ENCODE measurements at places on chromosomes 11 and 22. TPM values are rescaled to one million over a fixed set of nuclear protein-coding genes. Genes with fewer than 3 reads are reported as not detected.

DNA sequence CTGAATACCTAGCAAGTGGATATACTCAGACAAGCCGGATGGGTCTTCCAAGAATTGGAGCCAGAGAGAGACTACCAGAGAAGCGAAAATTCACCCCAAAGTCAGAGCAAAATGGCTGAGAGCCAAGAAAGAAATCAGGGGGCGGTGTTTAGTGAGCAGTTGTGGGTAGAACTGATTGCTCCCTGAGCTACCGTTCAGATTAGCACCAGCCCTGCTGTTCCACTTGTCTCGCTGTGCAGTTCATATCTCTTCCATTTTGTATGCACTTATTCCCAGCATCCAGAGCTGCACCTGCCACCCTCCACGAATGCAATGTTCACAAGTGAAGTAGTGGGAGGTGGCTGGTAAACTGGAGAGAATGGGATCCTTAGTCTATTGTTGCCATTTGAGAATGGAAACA lies 25.5 kb downstream of the DRD2 start:
- no peaks in the 10 kb centered on the region for H3K4me1 ChIP-seq
- H3K4me3 ChIP-seq, result no peak overlapping the region
- no peak overlapping the region for H3K27ac ChIP-seq
- H3K36me3 ChIP-seq, result no peaks in the 10 kb centered on the region
- no peak for DNase-seq

DNA sequence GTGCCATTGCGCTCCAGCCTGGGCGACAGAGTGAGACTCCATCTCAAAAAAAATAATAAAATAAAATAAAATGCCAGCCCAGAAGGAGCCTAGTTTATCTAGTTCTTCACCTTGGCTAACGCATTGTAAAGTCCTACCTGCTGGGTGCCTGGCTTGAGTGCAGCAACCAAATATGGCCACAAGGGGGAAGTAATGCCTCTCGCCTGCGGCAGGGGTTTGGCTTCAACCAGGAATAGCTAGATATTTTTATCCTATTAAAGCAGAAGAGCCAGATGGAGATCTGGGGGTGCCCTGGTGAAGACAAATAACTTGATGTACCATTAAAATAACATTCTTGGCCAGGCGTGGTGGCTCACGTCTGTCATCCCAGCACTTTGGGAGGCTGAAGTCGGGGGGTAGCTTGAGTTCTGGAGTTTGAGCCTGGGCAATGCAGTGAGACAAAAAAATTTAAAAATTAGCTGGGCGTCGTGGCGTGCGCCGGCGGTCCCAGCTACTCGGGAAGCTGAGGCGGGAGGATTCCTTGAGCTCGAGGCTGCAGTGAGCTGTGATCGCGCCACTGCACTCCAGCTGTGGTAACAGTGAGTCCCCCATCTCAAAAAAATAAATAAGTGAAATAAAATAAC lies 20.6 kb upstream of the PLEKHB1 start:
- H3K36me3 ChIP-seq, result no peaks in the 10 kb centered on the region
- H3K4me3 ChIP-seq, result no peak overlapping the region
- H3K27ac ChIP-seq, result no peak overlapping the region

Gene ADAMTS15
- total RNA-seq, result 0.04 TPM

Gene PTS
- 31.9 TPM for total RNA-seq

Gene CFAP68
- 20.5 TPM for total RNA-seq

GRCh38 chr11:58771458-58771855 lies 39.7 kb upstream of the GLYAT start:
- H3K36me3 ChIP-seq, result peaks cover 2% of the 10 kb centered on the region
- H3K4me3 ChIP-seq, result peak overlapping the region; percentile 16
- H3K27ac ChIP-seq, result peak overlapping the region; percentile 81
- H3K4me1 ChIP-seq, result peaks cover 11% of the 10 kb centered on the region
- no peak for DNase-seq

Gene OR6T1
- not detected for total RNA-seq

GRCh38 chr11:65279741-65280440 lies 18.1 kb downstream of the POLA2 start:
- no peak overlapping the region for H3K27ac ChIP-seq
- no peak overlapping the region for H3K4me3 ChIP-seq
- H3K36me3 ChIP-seq, result peaks cover 95% of the 10 kb centered on the region
- no peaks in the 10 kb centered on the region for H3K27me3 ChIP-seq

DNA sequence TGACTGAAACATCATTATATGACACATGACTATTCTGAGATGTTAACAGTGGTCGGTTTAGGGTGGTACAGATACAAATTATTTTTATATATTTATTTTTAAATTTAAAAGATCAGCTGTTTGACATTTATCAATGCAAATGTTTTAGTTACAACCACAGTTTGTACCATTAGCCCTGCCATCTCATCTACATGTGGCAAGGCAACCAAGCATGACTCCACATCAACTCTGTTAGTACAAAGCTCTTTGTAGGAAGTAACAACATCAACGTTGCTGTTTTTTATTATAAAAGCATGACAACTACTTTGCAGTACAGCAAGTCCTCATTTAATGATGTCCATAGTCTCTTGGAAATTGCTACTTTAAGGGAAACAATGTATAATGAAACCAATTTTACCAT lies 40.8 kb downstream of the ENTHD1 start:
- H3K4me3 ChIP-seq, result no peak overlapping the region
- H3K27ac ChIP-seq, result no peak overlapping the region
- H3K36me3 ChIP-seq, result no peaks in the 10 kb centered on the region
- H3K4me1 ChIP-seq, result peaks cover 2% of the 10 kb centered on the region

- no peaks in the 10 kb centered on the region for H3K36me3 ChIP-seq
- H3K4me3 ChIP-seq, result no peak overlapping the region
- H3K27me3 ChIP-seq, result peaks cover 71% of the 10 kb centered on the region
- H3K27ac ChIP-seq, result no peak overlapping the region
- DNase-seq, result no peak
- H3K4me1 ChIP-seq, result no peaks in the 10 kb centered on the region
Observed at GRCh38 chr11:117717485-117718314, 79.3 kb downstream of the DSCAML1 start.

Gene LGALS12
- 5.1 TPM for total RNA-seq

DNA sequence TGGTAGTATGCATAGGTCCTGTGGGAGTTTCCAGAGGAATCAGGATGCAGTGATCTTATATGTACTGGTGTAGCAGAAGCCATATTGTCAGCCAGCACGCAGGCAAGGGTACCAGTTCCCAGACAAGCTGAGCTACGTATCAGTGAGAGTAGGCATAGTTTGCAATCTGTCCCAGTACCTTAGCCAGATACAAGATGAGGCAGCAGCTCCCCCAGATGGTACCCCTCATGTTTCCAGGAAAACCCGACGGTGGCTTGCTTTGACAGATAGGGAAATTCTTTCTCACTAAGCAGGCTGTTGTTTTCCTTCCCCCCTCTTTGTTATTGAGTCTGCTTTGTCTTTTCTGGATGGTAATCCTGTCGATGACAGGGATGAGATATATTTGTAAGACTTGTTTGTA lies 109.7 kb upstream of the RRM1 start:
- H3K27me3 ChIP-seq, result no peaks in the 10 kb centered on the region
- no peak overlapping the region for H3K27ac ChIP-seq
- H3K4me3 ChIP-seq, result no peak overlapping the region
- peaks cover 4% of the 10 kb centered on the region for H3K36me3 ChIP-seq
- DNase-seq, result peak; percentile 29

DNA sequence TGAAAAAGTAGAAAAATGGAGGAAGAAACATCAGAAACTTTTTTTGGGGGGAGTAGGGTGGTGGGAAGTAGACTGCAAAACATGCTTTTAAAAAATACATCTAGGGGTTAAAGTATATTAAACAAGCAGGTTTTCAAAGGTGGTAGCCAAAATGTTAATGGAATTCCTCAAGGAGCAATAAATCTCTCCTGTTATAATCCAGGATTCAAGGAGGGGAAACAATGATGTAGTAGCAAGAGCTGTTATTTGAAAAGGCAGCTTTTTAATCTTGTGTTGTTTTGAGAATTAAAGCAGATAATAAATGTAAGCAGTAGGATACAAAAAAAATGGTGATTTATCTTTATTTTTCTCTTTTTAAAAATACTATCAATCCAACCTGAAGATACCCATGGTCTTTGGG lies 736.5 kb upstream of the CCDC90B start:
- no peaks in the 10 kb centered on the region for H3K4me1 ChIP-seq
- H3K27ac ChIP-seq, result no peak overlapping the region
- no peaks in the 10 kb centered on the region for H3K36me3 ChIP-seq

DNA sequence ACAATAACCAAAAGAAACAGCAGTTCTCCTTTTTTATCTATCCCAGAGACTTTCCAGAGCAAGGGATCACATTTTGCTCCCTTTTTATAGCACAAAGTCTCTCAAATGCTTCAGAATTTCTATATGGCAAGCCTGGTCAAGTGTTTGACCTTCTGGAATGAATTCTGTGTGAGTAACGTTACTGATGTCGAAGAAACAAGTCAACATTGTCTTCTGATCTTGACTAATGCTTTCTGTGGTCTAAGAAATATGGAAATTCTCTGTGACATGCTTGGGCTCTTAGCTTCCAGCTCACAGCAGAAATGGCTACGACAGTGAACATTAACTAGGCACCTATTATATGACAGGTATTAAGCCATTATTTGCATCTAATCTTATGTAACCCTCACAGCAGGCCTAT lies 411.7 kb downstream of the CADM1 start:
- no peaks in the 10 kb centered on the region for H3K4me1 ChIP-seq
- no peaks in the 10 kb centered on the region for H3K36me3 ChIP-seq
- H3K4me3 ChIP-seq, result no peak overlapping the region
- H3K27me3 ChIP-seq, result no peaks in the 10 kb centered on the region

DNA sequence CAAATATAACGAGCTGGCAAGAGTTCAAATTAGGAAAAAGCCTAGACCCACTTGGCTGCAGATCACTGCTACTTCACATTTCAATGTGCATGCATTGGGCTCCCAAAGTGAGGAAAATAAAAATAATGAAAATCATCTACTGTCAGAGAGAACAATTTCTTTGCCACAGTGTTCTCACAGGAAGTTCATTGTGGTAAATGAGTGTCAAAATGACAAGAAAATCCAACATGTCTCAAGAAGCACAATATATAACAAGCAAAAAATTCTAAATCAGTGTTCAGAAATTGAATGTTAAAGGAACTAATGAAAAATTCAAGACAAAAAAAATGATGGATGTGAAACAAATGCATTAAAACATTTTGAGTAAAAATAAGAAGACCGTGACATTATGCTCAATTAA lies 31.3 kb downstream of the RCN1 start:
- H3K27me3 ChIP-seq, result 0 out of 2 replicates have a peak, but pooled peaks cover 4% of the 10 kb centered on the region
- H3K27ac ChIP-seq, result no peak overlapping the region
- H3K4me1 ChIP-seq, result no peaks in the 10 kb centered on the region

DNA sequence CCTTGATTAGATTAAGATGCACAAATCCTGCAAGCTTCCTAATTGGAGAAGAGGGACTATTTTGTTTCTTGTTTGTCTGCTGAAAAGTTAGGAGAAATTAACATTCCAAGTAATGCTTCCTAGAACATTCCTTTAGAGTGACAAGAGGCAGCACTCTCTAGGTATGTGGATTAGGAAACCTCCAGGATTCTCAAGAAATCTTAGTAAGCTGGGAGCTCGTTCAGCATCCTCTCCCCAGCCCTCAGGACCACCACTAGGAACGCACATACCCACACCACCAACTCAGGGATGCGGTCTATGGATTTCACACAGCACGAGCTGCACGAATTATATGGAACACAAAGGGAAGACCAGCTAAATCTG lies 52.9 kb downstream of the NCAPD3 start:
- no peaks in the 10 kb centered on the region for H3K4me1 ChIP-seq
- peaks cover 80% of the 10 kb centered on the region for H3K36me3 ChIP-seq
- H3K4me3 ChIP-seq, result no peak overlapping the region

Gene AMOTL1
- 35.4 TPM for total RNA-seq

Gene CABP7
- total RNA-seq, result not detected

- H3K27ac ChIP-seq, result peak overlapping the region; percentile 95
- H3K36me3 ChIP-seq, result peaks cover 52% of the 10 kb centered on the region
- no peak for DNase-seq
- H3K27me3 ChIP-seq, result no peaks in the 10 kb centered on the region
- H3K4me1 ChIP-seq, result peaks cover 92% of the 10 kb centered on the region
Observed at GRCh38 chr11:67400251-67400941, 1.3 kb downstream of the PPP1CA start.

DNA sequence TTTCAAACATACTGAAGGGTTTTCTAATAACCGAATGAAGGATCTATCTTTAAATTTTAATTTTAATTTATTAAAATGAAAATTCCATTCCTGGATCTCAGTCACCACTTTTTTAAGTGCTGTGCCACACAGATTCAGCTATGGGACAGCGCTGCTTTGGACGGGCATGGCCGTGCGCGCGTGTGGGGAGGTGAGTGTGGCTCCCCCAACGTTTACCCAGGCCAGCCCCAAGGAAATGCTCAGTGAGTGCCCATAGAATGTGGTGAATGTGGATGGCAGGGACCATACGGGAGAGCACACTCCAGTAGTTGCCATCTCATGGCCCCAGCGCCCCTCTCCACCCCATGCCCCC lies 88.0 kb upstream of the KCNQ1OT1 start:
- H3K4me1 ChIP-seq, result peaks cover 38% of the 10 kb centered on the region
- no peak overlapping the region for H3K4me3 ChIP-seq
- H3K27ac ChIP-seq, result no peak overlapping the region
- no peaks in the 10 kb centered on the region for H3K36me3 ChIP-seq
- H3K27me3 ChIP-seq, result no peaks in the 10 kb centered on the region
- no peak for DNase-seq
